Activated CD4-positive, alpha-beta T cell treated with anti-CD3 and anti-CD28 coated beads, Interleukin-2, Interleukin-4, amounts not matched to agents 100 ng/mL and 50 ng/mL, durations not matched to agents 16 hours and 8 hours (primary cell): ENCODE measurements at places on chromosomes 16 and 17.

DNA sequence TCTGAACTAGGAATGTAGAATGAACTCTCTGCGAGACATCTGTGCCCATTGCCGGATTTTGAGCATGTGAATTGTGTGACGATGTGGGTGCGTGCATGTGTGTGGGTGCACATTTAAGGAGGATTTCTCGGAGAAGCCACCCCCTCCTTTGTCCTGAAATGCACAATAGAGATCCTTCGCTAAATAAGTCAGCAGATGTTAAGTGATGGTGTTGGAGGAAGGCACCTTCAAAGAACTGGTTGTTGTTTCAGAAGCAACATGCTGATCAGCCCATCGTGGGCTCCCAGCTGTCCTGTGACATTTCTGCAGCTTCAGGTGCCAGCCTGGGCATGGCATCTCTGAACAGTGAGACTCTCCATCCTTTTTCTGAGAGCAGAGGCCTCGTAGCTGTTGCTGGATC, 194.9 kb downstream of the MSI2 start:
- no peak for DNase-seq

- peak; percentile 28 for DNase-seq
Observed at GRCh38 chr16:57092786-57093411, 516 bp downstream of the CPNE2 start.

GRCh38 chr17:63189082-63189481, 223.0 kb downstream of the TANC2 start:
- DNase-seq, result no peak

- DNase-seq, result no peak
Observed at GRCh38 chr17:81084680-81085419, 49.9 kb downstream of the BAIAP2 start.

DNA sequence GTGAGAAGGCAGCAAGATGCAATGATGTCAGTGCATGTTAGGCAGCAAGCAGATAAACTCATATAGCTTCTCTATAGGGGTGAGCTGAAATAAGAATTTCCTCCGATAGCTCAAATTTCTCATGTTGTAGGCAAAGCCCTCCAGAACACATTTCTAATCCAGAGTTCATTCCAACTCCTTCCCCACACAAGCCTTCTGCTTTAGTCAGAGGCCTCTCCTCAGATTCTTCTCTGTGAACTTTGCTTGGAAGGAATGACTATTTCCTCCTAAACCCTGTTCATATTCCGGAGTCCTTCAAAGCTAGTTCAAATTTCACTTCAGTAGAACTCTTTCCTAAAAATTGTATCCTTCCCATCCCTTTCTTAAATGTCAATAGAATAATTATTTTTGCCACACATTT, 144.8 kb downstream of the KCNJ2 start:
- no peak for DNase-seq

GRCh38 chr17:76710863-76711611, at the start of gene MXRA7:
Gene MXRA7 (minus strand): TSS chr17:76710965. CDS start chr17:76710946, 19 bp downstream.
- DNase-seq, result no peak

DNA sequence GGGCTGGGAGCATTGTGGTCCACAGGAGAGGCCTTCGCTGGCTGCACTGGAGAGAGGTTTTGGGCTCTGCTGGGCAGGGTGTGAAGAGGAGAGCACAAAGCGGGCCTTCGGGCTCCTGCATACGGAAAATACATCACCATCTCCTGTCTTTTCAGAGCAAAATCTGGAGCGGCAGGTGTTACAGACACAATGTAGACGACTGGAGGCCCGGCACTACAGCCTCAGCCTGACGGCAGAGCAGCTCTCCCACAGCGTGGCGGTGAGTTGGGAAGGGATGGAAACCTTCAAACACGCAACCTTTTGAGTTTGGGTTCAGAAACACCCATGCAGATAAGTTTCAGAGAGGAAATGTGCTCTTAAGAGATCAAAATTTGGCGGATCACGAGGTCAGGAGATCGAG, 17.9 kb downstream of the GINS2 start:
- DNase-seq, result no peak

DNA sequence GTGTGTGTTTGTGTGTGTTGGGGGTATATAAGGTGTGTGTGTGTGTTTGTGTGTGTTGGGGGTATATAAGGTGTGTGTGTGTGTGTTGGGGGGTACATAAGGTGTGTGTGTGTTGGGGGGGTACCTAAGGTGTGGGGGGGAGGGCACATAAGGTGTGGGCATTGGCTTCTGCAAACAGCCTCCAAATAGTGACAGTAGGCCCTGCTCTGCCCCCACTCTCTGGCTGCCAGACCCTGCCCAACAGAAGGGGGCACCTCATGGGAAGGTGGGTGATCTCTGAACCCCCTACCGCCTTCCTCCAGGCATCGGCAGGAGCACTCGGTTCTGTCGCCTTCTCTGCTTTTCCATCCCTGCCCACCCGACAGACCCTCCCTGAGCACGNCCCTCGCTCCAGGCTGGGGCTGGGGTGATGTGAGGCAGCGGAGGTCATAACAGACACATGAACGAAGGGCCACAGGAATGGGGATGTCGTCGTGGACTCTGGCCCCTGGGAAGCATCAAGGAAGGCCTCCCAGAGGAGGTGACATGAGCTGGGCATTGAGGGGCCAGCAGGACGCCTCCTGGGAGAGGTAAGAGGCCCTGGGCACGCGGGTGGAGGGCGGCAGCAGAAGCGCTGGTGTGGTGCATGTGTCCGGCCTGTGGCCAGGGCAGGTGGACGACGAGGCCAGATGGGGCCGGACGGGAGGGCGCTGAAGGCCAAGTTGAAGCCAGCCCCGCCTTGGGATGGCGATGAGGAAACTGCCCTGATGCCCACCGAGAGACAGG, 136.6 kb upstream of the RPH3AL start:
- DNase-seq, result peak; percentile 27

DNA sequence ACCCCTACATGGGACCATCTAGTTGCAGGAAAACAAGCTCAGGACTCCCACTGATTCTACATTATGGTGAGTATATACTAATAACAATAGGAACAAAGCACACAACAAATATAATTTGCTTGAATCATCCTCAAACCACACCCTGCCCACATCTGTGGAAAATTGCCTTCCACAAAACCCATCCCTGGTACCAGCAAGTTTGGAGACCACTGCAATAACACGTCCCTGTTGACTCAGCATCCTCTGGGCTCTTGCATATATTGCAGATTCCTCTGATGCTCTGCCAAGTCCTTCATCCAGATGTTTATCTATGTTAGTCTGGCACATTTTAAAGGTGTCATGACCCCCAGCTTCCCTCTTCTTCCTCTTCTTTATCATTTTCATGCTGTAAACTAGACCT, 138.4 kb downstream of the PCTP start:
- no peak for DNase-seq

GRCh38 chr17:693791-694638, 20.6 kb downstream of the VPS53 start:
- DNase-seq, result no peak

DNA sequence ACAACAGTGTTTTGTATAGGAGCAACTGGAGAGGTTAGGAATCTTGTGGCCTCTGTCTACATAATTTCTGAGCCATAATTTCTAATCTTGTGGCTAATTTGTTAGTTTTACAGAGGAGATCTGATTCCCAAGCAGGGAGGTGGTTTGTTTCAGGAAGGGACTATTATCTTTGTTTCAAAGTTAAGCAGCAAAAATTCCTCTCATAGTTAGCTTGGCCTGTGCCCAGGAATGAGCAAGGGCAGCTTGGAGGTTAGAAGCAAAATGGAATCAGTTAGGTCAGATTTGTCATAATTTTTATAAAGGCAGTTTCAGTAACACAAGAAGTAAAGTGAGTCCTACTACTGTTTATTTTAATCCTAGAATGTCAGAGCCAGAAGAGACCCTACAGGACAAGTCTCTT, 2.0 kb upstream of the RDM1 start:
- DNase-seq, result no peak

DNA sequence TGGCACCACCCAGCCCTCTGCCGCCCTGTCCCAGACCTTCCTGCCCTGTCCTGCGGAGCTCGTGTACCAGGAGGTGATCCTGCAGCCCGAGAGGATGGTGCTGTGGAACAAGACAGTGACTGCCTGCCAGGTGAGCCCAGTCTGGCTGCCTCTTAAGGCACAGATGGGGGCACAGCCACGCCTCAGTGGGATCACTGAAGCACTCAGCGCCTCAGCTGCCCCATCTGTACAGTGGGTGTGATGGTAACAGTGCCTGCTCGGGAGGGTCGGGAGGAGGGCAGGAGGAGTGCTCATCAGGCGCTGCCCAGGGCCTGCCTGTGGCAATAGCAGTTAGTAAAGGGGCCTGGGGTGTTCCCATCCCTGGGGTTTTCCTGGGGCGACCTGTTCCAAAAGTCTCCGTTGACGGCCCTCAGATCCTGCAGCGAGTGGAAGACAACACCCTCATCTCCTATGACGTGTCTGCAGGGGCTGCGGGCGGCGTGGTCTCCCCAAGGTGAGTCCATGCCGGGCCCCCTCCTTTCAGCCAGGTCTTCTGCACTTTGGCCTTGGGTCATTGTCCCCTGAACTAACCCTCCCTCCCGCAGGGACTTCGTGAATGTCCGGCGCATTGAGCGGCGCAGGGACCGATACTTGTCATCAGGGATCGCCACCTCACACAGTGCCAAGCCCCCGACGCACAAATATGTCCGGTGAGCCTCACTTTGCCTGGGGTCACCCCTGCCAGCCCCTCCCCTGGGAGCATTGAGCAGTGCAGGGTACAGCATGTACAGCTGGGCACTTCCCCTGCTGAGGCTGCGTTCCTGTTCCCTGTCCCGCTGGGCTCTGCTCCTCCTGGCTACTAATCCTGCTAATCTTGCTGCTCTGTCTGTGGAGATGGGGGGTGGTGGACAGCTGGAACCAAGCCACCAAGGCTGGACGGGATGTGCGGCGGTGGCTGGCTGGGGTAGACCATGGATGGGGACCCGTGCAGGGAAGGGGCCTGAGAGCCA, 4.5 kb upstream of the TCAP start:
- DNase-seq, result no peak

DNA sequence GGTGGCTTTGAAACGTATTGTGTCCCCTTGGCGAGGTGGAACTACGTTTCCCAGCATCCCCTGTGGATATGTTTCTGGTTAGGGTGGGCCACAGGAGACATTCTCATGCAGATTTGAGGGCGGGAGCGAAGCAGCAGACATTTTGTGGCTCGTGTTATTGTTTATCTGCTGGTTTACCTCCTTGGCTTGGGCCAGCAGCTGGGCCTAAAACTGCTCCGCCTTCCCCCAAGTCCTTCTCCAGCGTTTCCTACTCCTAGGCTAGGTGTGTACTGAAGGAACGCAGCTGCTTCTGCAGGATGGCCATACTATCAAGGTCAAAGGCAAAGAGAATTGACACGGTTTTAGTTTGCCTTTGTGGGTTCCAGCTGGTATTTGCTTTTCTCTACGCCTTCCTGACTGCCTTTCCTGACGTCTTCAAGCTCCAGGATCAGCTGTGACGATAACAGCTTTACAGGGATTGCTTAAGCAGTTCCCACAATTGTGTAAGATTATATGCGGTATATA, 17.2 kb upstream of the WSB1 start:
- no peak for DNase-seq

DNA sequence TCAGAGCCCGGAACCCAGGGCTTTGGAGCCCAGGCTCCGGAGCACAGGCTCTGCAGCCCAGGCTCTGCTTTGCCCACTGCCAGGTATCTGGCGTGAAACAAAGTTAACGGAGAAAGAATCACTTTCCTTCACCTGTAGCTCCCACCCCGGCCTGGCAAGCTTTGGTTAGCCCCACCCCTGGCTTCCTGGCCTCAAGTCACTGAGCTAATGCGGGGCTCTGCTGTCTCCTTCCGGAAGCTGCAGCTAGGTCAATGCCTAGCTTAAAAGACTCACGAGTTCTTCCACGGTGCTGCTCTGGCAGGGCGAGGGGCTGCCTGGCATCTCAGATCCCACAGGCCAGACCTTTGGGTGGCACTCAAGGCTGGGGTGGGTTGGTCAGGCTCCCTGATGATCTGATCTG, 21.1 kb upstream of the SPPL2C start:
- no peak for DNase-seq

DNA sequence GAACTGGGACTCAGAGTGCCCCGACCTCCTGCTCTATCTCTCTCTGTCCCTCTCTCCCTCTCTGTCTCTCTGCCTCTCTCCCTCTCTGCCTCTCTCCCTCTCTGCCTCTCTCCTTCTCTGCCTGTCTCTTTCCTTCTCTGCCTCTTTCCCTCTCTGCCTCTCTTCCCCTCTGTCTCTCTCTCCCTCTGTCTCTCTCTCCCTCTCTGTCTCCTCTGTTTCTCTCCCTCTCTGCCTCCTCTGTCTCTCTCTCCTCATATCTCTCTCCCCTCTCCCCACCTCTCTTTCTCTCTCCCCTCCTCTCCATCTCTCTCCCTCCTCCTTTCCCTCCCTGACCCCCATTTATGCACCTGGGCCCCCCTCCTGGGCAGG, 32.7 kb downstream of the TNFRSF13B start:
- DNase-seq, result no peak

- no peak for DNase-seq
Observed at GRCh38 chr16:53103811-53104210, 49.0 kb downstream of the CHD9 start.

DNA sequence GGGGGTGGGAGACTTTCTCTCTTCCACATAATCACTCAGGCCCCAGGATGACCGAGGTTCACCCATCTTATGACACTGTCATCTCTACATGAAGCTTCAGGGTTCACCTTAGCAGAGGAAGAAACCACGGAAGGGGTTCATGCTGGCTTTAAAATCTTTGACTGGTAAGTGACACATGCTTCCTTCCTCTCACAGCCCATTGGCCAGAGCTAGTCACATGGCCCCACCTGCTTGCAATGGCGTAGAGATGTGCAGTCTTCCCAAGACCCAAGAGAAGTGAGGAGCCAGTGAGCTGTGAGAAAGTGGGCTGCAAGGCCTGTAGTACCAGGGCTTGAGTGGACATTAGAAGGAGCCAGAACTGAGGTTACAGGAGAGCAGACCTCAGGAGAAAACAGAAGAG, 180.3 kb downstream of the AXIN2 start:
- no peak for DNase-seq

GRCh38 chr16:19812986-19813385, 71.7 kb downstream of the GPRC5B start:
- no peak for DNase-seq

GRCh38 chr16:2081201-2082084, 33.7 kb downstream of the TSC2 start:
- DNase-seq, result no peak

DNA sequence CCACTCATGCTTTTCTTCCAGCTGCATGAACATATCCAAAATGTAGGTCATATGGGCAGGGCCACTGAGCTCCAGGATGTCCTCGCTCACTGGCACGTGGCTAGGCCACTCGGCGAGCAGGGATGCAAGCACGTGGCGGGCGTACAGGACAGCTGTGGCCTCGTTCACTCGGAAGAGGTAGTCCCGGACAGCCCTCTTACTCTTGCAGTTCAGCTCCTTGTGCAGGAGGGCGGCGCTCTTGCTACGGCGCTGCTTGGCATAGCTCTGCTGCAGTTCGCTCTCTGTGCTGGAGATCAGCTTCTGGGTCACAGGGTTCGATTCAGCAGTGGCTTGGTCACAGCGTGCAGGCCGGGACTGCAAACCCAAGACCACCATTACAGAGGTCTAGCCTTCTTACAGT, 53.1 kb upstream of the ATP2A3 start:
- peak; percentile 9 for DNase-seq

DNA sequence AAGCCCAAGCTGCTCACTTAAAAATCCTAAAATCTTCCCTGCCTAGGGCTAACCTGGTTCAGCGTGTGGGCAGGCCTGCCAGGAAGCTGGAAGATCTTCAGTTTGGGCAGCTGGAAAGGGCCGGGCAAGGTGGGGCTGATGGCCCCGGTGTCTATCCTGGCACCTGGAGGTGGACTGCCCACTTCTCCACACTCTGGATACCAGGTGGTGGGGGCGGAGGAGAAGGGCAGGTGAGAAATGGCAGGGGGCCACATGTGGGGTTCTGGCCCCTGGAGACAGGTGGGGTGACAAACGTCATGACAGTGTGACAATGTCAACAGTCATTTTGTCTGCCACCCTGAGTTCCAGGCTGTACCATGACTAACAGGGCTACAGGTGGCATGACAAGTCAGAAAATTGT, 78.5 kb upstream of the C16orf82 start:
- DNase-seq, result no peak
